ENCODE measurements at places on chromosomes 1 and 21.

- DNase-seq = no peak
Observed at GRCh38 chr21:28454564-28455252, 538.0 kb downstream of the LTN1 start.

DNA sequence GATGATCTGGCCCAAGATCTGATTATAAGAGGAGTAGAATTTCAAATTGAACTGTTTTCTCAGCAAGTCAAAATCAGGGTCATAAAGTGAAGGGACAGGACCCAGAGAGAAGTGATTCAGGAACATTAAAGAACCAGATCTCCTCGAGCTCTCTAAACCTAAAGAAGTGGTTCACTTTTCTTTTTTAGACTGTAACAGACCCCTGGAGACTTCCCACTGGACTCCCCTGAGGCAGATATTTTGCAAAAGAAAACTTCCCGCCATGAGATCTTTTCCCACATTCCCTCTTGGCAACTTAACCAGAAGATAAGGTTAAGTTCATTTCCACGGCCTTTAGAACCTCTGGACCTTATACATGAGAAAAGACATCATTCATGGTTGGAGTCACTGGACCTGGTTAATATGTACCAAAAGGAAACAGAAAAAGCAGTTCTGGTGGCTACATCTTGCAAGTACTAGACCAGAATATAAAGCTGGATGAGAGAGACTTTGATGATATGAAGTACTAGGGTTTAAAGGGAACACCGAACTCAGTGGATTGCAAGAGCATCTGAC is 1061.4 kb downstream of the MRPL39 start:
- no peak for DNase-seq

DNA sequence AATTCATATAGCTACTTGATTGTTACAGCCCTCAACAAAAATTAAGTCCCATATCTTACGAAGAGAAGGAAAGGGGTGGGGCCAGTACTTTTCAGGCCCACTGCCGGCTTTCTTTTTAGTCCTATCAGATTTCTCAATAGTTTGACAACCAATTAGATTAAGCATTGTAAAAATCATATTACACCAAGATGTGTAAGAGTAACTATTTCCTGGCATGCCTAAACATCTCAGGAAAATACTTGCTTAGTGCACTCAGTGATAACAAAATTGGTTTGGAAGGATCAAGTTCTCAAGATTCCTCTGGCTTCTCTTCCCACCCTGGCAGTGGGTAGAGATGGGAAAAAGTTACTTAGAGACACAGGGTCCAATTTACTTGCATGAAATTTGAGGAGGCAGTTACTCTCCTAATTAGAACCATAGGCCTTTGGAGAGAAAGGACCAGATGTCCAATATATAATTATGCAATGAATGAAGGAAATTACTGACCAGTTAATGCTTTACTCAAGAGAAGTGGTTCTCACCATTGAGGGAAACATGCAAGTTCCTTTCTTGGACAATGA is 30.1 kb downstream of the STPG1 start:
- no peak for DNase-seq

- no peak for DNase-seq
Observed at GRCh38 chr1:15288173-15288926, 41.3 kb downstream of the FHAD1 start.

- no peak for DNase-seq
Observed at GRCh38 chr1:191634801-191635508, 523.3 kb upstream of the RGS18 start.

DNA sequence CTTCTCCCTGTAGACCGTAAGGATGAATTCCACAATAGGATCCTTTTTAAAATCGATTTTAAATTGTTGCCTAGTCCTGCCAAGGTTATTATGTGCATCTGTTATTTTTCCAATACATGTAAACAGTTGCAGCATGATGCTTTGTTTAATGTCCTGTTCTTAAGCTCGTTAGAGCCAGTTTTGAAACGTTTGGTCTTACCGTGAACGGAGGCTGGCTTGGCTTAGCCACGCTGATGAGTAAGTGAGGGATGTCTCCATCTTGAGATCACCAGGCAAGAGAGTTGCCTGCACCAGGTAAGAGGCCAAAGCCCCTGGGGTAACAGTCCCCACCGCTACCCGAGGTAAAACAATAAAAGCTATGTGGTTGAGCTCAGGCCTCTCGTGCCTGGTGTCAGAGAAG is 17.3 kb downstream of the CSTB start:
- no peak for DNase-seq

DNA sequence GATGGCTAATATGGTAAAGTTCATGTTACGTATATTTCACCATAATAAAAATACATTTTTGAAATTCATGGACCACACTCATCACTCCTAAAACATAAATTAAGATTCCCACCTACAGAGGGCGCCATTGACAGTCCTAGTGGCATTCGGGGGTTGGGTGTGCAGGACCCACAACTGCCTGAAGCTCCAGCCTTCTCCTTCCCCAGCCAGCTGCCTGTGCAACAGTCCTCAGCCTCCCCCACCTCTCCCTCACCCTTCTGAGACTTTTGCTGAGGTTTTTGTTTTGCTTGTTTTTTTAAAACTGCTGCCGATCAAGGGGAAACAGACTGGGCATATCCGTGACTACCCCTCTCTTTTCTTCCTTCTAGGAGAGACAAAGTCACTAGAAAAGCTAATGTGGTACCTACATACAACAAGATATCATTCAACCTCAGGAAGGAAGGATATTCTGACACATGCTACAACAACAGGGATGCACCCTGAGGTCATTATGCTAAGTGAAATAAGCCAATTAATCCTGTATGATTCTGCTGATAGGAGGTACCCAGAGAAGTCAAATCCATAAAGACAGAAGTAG is 9.2 kb upstream of the EVA1C start:
- peak; percentile 82 for DNase-seq

DNA sequence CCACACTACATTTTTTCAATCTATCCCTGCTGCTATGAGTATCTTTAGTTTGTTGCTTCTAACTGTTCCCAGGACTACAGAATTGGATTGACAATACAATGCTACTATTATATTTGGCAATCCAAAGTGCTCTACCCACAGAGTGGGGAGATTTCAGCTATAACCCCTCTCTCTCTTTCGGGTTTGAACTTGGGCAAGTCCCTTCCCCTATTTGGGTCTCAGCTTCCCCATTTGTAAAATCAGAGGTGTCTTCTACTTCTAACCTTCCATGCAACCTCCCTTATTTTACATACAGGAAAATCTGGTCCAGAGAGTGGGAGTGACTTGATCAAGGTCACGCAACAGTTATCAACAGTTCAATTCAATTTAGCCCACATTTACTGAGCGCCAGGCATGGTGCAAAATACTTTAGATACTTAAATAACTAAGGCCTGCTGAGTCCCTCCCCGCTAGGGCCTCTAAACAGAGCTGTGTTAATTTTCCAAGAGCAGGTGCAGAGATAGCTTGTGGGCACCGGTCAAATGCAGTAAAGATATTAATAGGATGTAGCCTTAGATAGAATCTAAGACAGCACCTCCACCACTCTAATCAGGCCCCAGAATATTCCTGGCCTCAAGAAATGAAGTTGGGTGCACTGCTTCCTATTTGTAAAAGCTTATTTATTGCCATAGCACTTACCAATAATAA is 9.4 kb upstream of the GPX7 start:
- DNase-seq = no peak

DNA sequence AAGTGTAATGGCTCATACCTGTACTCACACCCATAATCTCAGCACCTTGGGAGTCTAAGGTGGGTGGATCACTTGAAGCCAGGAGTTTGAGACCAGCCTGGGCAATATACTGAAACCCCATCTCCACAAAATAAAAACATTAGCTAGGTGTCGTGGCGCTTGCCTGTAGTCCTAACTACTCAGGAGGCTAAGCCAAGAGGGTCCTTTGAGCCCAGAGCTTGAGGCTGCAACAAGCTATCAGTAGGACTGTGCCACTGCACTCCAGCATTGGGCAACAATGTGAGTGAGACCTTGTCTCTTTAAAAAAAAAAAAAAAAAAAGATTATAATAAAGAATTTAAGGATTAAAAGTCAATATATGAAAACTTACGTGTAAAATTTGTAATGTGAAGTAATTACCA is 11.7 kb downstream of the BPNT1 start:
- no peak for DNase-seq

DNA sequence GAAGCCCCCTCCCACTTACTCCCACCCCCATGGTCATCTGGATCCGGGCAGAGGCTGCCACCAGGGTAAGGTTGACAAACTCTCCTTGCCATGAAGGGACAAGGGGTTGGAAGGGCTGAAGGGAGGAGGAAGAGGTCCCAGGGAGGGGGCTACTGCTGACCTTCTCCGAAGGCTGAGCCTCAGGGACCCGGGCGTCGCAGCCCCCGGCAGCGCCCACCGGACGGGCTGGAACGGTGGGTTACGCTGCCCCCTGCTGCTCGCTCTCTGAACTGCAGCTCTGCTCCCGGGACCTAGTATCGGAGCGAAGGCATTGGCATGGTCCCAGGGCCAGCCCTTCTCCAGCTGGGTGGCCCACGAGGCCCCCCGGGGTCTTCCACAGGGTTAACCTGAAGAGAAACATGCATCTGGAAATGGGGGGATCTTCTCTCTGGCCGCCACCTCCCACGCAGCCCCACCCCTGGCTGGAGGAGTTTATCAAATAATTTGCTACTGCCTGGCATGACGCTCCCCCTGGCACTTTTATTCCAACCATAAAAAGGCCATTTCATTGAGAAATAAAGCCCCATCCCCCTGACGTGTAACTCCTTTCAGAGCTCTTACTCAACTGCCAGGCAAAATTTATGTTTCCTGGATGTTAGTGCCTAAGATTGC is 70.4 kb upstream of the TARDBP start:
- DNase-seq = peak; percentile 17

GRCh38 chr1:186739515-186739914 is 59.3 kb upstream of the PTGS2 start:
- DNase-seq = no peak

DNA sequence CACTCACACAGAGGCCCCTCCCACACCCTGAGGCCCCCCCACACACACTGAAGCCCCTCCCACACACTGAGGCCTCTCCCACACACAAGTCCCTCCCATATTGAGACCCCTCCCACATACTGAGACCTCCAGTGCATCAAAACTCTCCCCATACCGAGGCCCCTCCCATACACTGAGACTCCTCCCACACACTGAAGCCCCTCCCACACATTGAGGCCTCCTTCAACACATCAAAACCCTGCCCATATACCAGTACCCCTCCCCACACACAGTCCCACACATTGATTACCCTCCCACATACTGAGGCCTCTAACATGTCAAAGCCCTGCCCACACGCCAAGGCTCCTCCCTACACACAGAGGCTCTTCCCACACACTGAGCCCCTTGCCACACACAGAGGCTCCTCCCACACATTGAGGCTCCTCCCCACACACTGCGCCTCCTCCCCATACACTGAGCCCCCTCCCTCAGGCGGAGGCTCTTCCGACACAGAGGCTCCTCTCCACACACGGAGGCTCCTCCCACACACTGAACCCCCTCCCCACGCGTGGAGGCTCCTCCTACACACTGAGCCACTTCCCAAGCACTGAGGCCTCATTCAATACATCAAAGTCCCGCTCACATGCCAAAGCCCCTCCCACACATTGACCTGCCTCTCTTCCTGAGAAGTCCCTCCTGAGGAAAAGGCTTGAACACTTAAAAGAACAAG is 392.3 kb downstream of the CAMTA1 start:
- DNase-seq = no peak

DNA sequence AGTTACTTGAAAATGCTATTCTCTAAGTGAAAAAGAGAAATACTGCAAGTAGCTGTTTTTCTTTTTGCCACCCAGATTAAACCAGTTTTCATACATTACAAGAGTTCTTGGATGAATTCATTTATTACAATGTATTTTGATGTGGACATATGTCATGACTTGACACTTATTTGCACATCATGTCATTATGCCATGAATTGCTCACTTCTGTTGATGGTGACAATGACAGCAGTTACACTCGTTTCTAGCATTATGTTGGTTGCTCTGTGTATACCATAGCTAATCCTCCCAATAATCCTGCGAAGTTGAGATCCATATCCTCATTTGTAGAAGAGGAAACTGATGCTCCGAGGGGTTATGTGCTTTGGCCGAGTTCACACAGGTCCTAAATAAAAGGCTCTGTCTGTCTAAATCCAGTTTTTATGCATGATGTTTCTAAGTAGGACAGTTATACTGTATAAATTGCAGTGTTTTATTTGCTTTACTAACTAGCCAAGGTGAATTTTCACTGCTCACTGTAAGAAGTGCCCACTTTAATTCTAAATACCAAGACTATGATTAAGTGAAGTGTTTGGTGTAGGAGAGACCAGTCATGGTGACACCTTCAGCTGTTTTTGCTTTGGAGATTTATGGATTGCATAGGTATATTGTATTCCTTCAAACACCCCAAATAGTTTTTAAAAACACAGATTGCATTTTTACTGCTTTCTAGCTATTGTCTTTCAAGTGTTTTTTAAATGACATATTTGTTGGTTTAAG is 56.7 kb downstream of the PRDM2 start:
- no peak for DNase-seq

Data from kidney capillary endothelial cell (primary cell).